Spinal cord (tissue), 10 donors: ENCODE measurements at places on chromosomes 4 and X.

DNA sequence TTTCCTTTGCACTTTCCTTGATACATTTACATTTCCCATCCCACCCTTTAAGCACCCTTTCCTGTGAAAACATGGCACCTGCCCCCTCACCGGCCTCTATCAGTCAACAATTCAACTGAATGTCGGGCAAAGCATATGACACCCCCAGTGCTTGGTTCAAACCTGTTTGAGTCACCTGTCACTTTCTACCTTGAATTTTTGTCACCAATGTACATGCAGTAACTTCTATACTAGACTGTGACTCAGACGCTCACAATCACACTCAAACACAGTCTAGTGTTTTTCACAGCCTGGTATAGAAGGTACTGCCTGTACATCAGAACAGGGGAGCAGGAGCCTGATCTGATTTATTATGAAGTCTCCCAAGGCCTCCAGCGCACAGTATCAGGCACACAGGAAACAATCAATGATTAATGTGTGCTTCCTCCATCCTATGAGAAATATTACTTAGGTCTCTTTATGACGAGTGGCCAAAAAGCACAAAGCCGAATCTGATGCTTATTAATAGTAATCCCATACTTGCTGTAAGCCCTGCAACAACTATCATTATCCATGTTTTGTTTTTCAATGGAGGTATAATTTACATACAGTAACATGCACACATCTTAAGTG lies 49.2 kb upstream of the FAM9C start:
- no peak for DNase-seq

- no peak for DNase-seq
Measured at GRCh38 chr4:138182838-138183426, 59.2 kb downstream of the SLC7A11 start.

DNA sequence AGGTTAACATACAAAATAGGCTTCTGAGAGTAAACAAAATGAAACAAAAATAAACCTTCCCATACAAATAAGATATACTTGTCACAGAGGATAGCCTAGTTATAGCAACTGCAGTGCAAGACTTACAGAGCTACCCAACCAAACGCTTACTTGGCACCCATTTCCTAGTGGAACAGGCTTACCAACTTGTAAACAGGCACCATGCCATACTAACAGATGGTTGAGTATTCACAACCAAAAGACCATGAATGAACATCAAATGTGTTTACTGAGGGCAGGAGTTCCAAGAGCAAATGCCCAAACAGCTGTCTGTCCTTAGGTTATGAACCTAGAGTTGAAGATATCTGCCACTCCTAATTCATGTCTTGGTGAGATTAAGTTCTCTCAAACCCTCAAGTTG lies 2629.2 kb downstream of the PCDH7 start:
- peak; percentile 50 for DNase-seq

DNA sequence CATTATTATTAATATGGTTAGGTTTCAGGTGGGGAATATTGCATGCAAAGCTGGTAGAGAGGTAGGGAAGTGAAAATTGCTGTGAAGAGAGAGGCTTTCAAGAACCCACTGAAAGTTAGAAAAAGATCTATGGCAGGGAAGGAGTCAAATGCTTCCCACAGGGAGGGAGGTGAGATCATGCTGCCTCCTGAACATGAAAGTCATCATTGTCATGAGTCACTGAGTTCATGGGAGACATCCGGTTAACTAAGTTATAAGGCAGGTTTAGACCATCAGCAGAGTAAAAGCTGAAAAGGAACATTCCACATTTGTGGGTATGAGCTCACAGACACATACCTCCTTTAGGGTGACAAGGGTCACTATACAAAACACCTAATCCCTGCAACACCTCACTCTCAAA lies 16.2 kb downstream of the GATB start:
- no peak for DNase-seq

- DNase-seq = no peak
Measured at GRCh38 chrX:150805736-150806135, 92.7 kb downstream of the CD99L2 start.

GRCh38 chr4:139458999-139459398 lies 5.1 kb downstream of the RAB33B start:
- DNase-seq = no peak

DNA sequence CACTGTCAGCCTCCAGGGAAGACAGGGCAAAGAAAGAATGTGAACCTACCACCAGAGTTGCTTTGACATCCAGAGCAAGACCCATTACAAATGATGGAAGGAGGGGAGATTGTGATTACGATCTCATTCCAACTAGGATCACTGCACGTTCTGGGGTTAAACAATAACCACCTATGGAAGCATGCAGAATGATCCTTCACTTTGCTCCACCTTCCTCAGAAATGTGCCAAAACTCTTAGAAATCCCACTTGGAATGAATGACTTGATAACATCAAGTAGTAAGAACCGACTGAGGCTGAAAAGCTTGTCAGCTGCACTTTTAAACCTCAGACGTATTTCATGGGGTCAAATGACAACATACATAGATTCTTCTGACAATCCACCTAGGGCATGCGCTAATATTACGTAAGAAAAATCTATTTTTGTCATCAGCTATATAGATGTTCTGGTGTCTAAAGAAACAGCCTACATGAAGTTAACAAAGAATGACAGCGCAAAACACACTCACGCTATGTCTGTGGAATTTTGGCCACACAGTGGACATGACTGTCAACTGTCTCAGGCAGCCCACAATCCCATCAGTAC lies 3.5 kb upstream of the STS start:
- no peak for DNase-seq

GRCh38 chr4:14167876-14168510 lies 540.5 kb upstream of the BOD1L1 start:
- no peak for DNase-seq

DNA sequence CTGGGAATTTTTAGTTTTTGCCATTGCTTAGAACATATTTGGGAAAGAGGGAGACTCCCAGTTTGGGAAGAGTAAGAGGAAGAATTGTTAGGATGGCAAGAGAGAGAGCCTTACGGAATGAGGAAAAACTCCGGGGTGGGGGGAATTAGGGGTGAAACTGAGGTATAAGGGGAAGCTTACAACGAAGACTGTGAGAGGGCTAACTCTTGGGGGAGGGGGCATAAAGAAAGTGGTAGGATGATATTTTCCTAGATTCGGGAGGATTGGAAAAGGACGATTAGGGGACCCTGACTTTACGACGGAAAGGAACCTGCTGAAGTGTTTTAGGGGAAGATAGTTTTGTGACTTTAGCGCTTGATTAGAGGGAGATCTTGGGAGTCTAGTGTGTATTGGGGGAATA lies 86.2 kb upstream of the HPRT1 start:
- no peak for DNase-seq
